Stimulated activated CD4-positive, alpha-beta T cell treated with anti-CD3 and anti-CD28 coated beads, Interleukin-4, amount 100 ng/mL, for 4 hours (primary cell): ENCODE measurements at places on chromosomes 6 and 20.

DNA sequence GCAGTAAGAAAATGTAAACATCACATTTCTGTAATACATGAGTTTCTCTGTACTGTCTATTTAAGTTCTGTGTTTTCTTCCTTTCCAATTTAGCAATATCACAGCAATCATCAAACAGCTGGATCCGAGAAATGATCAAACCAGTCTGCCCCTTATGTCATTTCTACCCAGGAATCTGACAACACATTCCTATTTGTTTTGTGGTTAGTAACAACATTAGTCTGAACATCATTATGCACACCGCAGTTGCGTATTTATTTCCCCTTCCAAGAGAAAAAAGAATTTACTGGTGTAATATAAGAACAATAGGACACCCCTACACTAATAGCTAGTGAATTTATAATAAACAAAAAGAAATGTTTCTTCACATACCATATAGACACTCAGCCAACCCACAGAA is 179.5 kb downstream of the BTBD9 start:
- no peak for DNase-seq

GRCh38 chr6:142716097-142716496 is 228.9 kb downstream of the HIVEP2 start:
- DNase-seq, result no peak

- DNase-seq, result no peak
These were observed 204.9 kb downstream of the SIM1 start for GRCh38 chr6:100259865-100260264.

DNA sequence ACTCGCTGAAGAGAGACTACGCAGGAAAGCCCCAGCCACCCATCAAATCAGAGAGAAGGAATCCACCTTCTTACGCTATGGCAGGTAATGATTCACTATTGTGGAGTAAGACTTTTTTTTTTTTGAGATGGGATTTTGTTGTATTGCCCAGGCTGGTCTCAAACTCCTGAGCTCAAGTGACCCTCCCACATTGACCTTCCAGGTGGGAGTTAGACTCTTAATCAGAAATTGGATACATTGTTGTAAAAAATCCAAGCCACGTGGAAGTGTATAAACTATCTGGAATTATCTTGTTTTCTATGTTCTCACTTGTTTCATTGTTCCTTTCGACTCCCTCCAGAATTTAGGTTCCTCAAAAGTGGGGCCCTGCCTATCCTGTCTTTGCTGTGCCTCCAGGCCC is 6.8 kb downstream of the NQO2 start:
- DNase-seq, result no peak

DNA sequence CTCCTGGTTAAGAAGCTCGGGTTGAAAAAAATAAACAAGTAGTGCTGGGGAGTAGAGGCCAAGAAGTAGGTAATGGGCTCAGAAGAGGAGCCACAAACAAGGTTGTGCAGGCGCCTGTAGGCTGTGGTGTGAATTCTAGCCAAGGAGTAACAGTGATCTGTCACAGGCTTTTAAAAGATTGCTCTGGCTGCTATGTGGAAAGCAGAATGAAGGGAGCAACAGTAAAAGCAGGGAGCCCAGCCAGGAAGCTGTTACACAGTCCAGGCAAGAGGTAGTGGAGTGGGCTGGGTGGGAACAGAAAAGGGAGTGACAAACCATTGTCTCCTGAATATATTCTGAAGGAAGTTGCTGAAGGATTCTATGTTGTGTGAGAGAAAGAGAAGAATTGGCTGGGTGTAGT is 2.0 kb downstream of the HFE start:
- DNase-seq, result no peak

DNA sequence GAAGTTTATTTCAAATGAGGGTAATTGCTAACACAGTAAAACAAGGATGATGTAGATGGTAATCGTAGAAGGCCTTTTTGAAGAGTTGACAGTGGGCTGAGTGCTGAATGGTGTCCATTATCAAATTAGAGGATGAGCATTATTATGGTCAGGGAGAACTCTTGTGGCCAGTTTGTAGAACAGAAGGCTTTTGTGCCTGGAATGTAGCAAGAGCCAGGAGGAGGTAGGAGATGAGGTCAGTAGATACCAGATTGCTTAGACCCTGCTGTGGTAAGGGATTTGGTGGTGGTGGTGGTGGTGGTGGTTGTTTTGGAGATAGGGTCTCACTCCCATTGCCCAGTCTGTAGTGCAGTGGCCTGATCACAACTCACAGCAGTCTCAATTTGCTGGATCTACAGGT is 6.2 kb downstream of the CSE1L start:
- no peak for DNase-seq

- no peak for DNase-seq
These were observed 7.1 kb upstream of the TAAR1 start for GRCh38 chr6:132666118-132666517.

DNA sequence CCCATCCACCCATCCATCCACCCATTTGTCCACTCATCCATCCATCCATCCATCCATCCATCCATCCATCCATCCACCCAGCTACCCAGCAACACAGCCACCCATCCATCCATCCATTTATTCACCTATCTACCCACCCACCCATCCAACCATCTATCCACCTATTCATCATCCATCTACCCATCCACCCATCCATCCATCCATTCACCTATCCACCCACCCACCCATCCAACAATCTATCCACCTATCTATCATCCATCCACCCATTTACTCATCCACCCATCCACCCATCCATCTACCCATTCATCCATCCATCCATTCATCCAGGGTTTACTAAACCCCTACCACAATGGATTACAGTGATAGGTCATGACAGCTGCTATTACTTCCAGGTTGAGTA is 7.4 kb downstream of the SERPINB1 start:
- no peak for DNase-seq

DNA sequence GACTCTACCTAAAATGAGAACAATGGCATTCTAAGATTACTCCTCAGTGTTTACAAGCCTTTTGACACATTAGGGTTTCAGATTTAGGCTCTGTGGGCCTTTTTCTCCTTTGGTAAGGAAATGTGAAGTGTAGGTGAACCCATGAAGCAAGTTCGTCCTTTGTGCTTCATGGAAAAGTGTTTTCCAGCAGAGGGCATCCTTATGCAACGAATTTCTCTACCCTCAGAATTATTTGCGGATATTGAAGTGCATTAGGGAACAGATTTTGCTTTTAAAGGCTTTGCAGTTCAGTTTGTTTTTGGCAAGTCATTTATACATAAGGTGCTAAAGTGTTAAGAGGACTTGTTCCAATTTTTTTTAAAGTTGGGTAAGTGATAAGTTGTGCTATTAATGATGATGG is 55.7 kb upstream of the FERMT1 start:
- DNase-seq, result no peak
